ENCODE measurements at places on chromosomes 7 and 10.

DNA sequence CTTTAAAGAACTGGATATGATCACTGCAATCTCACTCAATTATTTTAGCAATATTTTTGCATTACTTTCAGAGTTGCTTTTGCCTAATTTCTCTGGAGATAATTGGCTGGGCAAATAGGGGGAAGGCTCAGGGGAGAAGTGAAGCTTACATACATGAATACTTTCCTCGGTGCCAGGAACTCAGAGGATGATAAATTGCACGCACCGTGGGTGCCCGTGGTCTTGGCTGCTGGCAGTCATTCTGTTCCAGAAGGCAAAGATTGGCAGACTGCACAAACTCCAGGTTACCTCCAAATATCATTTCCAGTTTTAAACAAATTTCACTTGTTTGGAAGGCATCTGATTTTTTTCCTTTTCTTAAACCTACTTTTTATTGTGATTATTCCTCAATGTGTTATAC is 197.8 kb upstream of the TMEM72 start:
- DNase-seq = no peak

- no peak for DNase-seq
These were observed 168.5 kb upstream of the MEOX2 start for GRCh38 chr7:15854841-15855524.

DNA sequence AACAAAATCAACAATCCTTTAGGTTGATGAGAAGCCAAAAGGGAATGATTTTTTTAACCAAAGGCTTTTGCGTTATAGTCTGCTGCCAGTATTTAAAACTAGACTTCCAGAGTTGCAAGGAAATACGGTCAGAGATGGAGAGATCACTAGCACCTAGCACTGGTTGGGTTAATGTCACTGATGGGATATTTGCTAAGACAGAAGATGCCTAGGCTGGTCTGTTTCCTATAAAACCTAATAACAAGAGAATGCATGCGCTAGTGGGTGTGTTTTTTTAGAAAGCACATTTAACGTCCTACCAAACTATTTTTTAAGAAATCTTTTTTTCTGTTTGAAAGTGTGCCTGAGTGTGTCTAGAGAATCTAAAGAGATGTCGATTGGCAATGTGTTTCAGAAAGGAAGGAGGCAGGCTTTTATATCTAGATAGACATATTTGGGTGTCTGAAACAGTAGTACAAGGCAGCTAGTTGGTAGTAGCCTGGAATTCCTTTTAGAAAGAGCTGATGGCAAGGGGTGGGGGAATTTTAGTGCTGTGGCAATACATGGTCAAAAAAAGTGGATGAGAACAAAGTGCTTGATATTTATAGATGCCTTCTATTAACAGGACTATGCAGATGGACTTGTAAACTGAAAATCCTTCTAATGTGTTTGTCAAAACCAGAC is 863 bp downstream of the CALD1 start:
- DNase-seq = no peak

DNA sequence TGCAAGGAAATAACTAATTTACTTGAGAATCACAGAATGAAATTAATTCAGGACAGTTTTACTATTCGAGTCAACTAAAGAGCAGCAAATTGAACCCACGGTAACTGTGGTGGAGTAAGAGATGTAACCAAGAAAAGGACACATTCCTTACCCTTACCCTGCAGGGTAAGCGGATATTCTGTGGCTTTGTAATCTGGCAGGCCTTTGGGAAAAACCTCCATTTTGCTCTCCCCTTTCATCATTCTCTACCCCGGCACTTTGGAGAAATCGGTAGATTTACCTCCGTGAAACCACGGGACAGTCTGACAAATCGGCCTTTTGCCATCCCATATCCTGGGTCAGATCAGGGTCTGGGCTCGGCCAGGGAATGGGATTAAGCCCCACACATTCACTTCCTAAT is 18.4 kb downstream of the RCC1L start:
- DNase-seq = no peak

DNA sequence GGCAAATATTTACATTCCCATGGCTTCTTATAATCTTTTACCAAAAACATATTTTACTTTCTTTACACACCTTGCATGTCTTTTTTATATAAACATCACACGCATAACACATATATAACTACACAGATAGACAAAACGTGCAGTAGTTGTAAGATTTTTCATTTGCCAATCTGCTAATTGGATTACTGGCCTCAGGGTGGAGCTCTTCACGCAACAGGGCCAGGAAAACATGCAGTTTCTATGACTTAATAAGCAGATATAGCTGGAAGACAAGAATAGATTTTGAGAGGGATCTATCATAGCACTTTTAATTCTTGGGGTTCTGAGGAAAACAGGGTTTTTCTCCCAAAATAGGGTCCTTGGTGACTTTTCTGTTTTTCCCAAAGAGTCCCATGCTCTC is 12.7 kb downstream of the ACADSB start:
- no peak for DNase-seq

DNA sequence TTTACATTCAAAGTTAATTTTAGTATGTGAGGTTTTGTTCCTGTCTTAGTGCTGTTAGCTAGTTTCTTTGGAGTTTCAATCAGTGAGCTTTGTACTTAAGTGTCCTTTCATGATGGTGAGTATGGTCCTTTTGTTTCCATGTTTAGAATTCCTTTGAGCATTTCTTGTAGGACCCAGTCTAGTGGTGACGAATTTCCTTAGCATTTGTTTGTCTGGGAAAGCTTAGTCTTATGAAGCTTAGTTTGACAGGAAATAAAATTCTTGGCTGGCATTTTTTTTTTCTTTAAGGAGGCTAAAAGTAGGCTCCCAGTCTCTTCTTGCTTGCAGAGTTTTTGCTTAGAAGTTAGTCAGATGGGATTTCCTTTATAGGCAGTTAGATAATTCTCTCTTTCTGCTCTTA is 209.2 kb upstream of the SEMA3C start:
- DNase-seq = no peak

DNA sequence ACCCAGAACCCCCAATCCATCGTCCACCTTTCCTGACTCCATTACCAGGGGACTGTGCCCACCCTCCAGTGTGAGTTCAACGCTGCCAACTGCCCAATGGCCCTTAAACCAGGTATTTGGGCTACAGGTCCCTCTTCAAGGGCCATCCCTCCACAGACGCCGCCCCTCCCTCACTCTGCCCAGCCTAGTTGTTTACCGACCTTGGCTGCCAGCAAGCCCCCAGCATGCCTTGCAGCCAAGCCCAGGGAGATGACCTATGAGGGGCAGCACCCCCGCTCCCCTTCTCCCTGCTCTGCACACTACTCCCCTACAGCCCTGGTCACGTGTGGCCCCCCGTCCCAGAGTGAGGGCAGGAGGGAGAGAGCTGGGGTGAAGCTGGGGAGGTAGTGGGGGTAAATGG is 147.3 kb downstream of the GRID1 start:
- no peak for DNase-seq

GRCh38 chr10:76640806-76641205 is 996.8 kb downstream of the KCNMA1 start:
- DNase-seq = no peak

- DNase-seq = no peak
These were observed 73.3 kb upstream of the CPXM2 start for GRCh38 chr10:123964953-123965352.

DNA sequence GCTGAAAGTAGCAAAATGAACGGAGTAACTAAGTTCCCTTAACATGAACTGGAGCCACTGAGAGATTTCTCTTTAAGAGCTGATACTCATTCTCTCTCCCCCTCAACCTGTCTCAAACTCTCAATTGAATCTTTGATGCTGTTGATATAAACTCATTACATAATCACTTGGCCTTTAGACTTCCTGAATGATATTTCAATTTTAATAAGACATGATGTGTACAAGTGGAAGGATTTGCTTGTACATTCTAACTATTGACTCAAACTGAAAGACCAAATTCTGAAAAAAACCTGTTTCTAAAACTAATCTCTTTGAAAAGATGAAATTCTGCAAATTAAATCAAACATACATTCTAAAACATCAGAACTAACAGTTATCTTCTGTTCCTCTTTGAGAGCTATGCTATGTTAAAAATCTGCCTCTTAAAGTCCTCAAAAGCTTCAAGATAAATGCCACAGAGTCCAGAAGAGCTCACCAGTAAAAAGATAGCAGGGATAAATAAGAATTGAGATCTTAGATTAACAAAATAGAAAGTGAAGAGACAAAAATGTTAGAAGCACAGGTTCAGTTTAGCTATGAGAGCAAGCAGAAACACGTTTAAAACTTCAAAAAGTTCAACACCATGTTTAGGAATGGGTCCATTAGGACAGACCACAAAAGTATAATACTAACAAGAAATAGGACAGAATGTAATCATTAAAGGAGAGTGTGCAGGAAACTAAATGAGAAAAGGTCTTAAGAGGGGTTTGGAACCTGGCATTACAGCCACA is 46.1 kb downstream of the TNPO3 start:
- DNase-seq = no peak

DNA sequence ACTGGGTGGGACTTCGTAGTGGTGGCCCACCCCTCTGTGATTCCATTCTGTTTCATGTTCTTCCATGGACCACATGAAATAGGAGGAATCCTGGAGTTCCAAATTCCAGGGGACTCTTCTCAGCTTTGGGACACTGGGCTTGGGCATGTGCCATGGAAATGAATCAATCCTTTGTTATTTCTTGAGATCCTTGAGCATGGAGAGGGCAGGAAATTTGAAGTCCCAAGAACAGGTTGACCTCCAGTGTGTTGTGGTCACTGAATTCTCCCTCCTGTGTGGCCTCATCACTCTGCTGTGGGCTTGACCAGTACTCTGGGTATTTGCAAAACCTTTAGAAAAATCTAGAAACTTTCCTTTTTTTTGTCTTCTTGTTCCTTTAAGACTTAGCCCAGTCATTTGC is 22.7 kb downstream of the TACR2 start:
- DNase-seq = no peak

GRCh38 chr10:13106387-13107045 is 6.6 kb downstream of the OPTN start:
- DNase-seq = no peak

- no peak for DNase-seq
These were observed 245.0 kb upstream of the SORCS1 start for GRCh38 chr10:107409522-107409921.

DNA sequence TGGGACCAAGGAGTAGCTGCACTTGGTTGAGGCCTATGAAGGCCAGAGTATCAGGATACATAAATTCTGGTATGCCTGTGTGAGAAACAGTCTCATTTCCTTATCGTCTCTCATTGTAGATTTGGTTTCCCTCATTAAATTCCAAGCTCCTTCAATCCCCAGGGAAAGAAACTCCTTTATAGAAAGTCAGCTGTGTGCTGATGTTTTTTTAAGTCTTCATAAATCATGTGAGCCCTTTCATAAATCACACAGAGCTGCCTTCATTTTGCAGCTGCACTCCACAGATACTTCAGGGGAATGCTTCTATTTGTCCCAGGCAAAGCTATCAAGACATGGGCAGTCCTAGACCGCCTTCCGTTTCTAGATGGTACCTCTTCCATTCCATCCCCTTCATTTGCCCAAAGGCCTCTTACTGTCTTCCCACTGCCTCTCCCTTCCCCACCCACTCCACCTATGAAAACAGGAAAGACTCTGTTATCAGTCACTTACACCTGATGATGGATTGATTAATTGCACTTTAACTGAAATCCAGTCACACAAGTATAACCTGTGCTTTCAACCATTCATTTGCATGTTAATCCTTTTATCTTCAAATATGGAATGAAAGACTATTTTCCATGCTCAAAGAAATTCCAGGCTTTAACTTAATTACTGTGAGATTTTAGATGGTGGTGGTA is 290.2 kb downstream of the C7orf25 start:
- no peak for DNase-seq

- no peak for DNase-seq
These were observed 200.6 kb downstream of the PTEN start for GRCh38 chr10:88063861-88064557.

DNA sequence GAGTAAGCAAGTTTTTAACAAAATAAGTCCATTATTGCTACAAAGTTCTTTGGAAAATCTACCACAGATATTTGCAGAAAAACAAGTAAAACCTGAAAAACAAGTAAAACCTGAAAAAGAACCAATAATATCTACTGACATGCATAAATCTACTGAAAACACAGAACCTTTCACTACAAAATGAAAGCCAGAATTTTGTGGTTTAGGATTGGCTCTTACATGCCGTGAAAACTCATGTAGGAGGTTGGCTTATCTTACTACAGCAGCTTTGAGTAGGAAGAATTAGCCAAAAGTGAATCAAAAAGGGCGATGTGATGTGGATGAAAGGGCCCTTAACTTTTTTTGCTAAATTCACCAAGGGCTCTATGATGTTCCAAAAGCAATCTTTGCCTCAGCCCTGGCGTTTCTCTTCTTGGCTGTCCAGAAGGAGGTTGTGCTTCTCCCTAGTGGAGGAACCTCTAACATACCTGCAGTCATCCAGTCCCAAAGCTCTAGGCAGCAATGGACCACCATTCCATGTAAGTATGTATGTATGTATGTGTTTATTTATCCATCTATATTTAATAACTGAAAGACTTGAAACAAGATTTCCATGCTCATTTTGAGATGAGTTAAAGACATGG is 93.5 kb upstream of the ZNF804B start:
- no peak for DNase-seq

DNA sequence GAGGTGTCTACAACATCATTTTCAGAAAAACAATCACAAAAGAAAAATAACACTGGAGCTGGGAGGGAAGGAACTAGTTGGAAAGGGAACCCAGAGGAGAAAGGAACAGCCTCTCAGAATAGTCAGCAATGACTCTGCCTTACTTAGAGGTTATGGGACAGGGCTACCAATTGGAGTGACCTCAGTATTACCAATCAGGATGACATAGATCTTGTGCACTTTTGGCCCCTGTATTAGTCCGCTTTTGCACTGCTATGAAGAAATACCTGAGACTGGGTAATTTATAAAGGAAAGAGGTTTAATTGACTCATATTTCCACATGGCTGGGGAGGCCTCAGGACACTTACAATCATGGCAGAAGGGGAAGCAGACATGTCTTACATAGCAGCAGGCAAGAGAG is 99.7 kb upstream of the SDK1 start:
- DNase-seq = no peak

DNA sequence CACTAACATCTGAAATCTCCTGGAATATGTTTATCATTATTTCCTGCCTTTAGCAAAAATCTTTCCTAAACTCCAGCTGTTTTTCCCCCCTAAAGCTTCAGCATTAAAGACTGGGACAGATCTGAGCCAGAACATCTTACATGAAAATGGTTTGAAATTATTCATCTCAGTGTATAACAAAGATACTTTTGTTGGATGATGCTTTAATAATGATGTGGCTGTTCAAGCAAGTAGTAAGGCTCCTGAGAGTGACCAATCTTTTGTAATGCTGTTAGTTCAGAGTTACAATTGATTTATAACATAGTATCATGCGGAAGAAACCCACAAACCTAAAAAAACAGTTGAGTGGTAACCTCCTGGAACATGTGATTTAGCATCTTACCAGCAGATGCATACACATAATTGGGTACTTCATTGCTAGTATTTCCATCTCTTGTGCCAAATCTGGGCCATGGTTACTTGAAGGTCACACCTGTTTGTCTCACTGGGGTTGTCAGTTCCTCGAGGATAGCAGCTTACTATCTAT is 1.5 kb downstream of the BZW2 start:
- no peak for DNase-seq

GRCh38 chr10:88744002-88744401 is 15.8 kb upstream of the LIPN start:
- DNase-seq = no peak
